ENCODE measurements at places on chromosomes 3 and 15. TPM values are rescaled to one million over a fixed set of nuclear protein-coding genes. Genes with fewer than 3 reads are reported as not detected.

DNA sequence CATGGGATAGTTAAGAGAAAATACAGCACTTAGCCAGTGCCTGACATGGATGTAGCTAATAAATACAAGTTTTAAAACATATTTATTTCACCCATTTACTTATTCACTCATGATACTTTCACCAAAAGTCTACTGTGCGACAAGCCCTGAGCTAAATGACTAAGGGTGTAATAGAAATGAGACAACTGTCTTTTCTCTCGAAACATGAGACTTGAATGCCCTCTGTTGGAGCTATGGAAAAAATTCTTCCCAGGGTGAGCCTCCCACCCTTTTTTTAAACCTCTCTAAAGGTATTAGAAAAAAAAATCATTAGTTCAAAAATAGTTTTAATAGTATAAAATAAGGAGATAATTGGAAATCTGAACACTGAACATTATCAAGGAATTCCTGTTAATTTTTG lies 24.3 kb upstream of the RPL14 start:
- DNase-seq: no peak

MESP2 gene
- not detected for polyA plus RNA-seq

GRCh38 chr15:49270541-49271421 lies 100.7 kb downstream of the GALK2 start:
- no peak for DNase-seq

LTF gene
- polyA plus RNA-seq: 3.7 TPM

ELL3 gene
- 4.8 TPM for polyA plus RNA-seq

DNA sequence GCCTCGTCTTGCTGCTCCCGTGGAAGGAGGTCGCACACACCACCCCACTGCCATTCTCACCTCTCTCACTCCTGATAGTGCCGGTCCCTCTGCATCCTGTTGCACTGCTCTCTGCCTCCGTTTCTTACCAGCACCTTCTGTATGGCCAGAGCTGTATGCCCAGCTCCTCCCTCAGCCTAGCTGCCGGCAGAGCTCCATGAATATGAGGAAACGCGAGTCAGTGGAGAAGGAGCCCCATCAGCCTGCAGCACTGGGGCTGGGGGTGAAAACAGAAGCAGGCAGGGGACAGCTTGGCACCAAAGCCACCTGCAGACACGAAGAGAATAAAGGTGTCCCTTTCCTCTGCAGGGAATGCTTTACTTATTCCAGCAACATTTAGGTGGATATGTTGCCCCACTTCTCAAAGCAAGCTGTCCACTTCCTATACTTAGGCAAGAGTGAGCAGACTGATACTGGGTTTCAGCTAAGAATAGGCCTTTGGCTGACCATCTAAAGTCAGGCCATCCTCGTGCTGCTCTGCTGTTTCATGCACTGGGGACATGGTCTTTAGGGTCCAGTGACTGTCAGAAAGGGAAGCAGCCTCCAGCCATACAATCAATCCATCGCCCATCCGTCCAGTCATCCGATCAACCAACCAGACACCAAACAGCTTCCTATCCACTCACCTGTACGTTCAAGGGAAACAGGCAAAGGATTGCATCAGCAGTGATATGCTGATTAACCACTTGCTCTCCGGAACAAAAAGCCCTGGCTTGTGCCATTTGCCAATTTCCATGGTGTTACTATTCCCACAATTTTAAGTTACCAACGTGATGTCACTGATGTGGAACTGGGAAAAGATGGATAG lies 222.7 kb downstream of the XXYLT1 start:
- no peak for DNase-seq

- no peak for DNase-seq
Observed at GRCh38 chr3:75144406-75144805, 519.7 kb upstream of the FRG2C start.

GRCh38 chr3:126117212-126117611 lies 33.3 kb upstream of the SLC41A3 start:
- DNase-seq: no peak

GRCh38 chr3:95438274-95438673 lies 1375.4 kb downstream of the NSUN3 start:
- DNase-seq: no peak

GRCh38 chr3:50665081-50665840 lies 9.5 kb upstream of the DOCK3 start:
- no peak for DNase-seq

DNA sequence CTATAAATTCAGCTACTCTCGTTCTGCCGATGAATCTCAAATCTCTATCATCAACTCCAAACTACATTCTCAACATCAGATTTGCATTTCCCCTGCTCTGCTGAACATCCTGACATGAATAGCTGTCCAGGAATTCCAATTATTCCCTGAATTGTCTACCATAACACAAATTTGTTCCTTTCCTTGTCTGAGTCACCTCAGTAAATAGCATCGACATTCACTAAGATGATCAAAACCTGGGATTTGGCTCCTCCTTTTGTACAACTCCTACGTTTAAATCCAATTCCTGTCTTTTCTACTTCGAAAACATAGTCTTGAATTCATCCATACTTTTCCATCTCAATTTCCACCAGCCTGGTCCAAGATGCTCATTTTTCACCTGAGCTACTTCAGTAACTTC lies 107.0 kb downstream of the GREM1 start:
- no peak for DNase-seq

SNUPN gene
- polyA plus RNA-seq: 24.5 TPM

ECE2 gene
- polyA plus RNA-seq: not detected

OR5K3 gene
- not detected for polyA plus RNA-seq

- peak; percentile 60 for DNase-seq
Observed at GRCh38 chr15:68599560-68600071, 20.8 kb downstream of the CORO2B start.
